Transverse colon (tissue), 4 donors: ENCODE measurements at places on chromosomes 2 and 18. TPM values are rescaled to one million over a fixed set of nuclear protein-coding genes. Genes with fewer than 3 reads are reported as not detected.
A peak's percentile ranks its signal among the peaks of the same experiment; 100 is the strongest.

DNA sequence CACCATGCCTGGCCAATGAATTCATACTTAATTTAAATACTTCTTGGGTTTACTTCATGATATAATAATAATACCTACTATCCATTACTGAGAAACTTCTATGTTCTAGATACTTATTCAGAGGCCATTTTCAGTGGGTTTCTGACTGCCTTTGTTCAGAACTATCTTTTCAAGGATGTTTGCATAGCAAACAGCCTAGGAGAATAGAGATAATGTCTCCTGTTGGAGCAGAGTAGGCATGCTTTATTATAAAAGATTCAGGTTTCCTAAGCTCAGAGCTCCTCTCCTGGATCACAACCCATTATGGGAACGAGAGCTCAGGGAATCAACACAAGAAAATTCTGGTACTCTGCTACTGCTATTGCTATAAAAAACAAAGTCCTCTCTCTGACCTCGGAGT, 11.1 kb downstream of the FASTKD1 start:
- DNase-seq, result no peak

GRCh38 chr2:229408356-229408755, 137.3 kb upstream of the PID1 start:
- DNase-seq, result peak; percentile 47

The CD302 gene
- 35.9 TPM for total RNA-seq

DNA sequence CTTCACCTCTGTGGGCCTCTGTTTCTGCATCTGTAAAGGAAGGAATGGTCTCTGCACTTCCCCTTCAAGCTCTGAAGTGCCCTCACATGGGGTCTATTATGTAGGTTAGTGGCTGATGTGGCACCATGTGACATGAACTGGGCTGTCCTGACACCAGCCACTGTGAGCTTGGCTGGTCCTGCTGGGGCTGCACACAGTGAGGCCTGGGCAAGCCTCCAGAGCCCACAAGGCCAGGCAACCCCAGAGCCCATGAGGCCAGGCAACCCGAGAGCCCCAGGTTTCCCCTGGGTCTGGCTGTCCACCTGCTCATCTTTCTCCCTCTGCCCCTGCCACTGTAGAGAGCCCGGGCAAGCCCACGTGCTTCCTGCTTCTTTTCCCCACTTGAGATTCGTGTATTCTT, 150.1 kb upstream of the SMAD2 start:
- DNase-seq, result no peak

The PTH2R gene
- total RNA-seq, result not detected

- DNase-seq, result peak; percentile 50
Measured at GRCh38 chr18:48222118-48222517, 187.1 kb downstream of the ZBTB7C start.

The CDK15 gene
- not detected for total RNA-seq

DNA sequence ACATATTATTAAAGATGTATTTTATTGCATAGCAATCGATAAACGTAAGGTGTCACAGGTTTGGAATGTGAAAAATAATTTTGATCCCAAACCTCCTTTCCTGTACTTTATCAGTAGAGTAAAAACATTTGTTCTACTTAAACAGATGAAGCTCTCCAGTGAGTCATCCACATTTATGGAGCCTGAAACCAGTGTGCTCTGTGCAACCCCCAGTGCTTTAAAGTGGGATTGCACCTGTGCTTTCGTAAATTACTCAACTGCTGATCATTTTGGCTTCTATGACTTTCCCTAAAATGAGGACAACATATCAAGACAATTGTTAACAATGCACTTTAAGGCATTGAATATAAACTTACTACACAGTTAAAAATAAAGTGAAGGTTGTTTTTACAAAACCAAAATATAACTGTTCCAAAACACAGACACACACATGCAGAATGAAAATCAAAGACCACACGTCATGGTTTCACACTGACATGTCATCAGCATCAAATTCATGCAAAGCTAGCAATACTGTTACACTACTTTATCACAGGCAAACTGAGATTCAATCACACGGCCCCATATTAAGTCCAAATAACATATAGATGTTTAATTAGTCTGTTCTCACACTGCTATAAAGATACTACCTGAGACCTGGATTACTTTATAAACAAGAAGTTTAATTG, 9.7 kb downstream of the TMEM18 start:
- DNase-seq, result no peak

GRCh38 chr2:24883946-24884345, 36.1 kb downstream of the ADCY3 start:
- DNase-seq, result no peak

The KCNK3 gene
- total RNA-seq, result 1.00 TPM

DNA sequence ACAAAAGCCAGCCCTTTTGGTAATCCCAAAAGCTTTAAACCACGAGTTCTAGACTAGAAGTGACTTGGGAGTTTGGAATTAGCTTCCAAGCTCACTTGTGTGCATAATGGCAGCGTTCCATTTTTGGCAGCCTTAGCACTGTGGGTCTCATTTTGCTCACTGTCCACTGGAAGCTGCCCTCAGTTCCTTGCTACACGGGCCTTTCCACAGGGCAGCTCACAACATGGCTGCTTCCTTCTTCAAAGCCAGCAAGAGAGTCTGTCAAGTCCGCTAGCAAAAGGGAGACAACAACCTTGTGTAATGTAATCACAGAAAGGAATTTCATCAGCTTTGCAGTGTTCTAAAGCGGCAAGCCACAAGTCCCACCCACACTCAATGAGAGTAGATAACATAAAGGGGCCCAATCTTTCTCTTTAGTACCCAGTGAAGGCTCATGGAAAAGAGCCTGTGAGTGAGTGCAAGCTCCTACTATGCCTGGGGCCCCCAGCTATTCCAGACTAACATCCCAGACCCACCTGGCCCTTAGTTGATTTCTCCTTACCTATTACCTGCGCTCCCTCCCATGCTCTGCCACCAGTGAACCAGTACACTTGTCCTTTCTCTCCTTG, 239.7 kb upstream of the FBXO11 start:
- no peak for DNase-seq

The STPG4 gene
- total RNA-seq, result 1.2 TPM

GRCh38 chr18:37619964-37620363, 54.4 kb upstream of the CELF4 start:
- DNase-seq, result no peak

- no peak for DNase-seq
Measured at GRCh38 chr18:65516209-65516608, 234.6 kb upstream of the CDH7 start.

The FAP gene
- total RNA-seq, result 1.4 TPM

GRCh38 chr2:196980473-196980872, 54.0 kb upstream of the PGAP1 start:
- DNase-seq, result no peak

The TMEM200C gene
- 1.00 TPM for total RNA-seq

GRCh38 chr2:96541398-96542152, 5.0 kb downstream of the ARID5A start:
- no peak for DNase-seq

DNA sequence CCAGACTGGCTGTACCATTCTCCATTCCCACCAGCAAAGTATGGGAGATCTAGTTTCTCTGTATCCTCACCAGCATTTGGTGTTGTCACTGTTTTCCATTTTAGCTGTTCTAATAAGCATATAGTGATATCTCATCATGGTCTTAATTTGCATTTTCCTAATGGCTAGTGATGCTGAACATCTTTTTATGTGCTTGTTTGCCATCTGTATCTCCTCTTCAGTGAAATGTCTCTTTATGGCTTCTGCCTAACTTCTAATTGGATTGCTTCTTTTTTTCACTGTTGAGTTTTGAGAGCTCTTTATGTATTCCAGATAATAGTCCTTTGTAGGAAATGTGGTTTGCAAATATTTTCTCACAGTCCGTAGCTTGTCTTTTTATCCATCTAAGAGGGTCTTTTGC, 18.9 kb upstream of the BIN1 start:
- no peak for DNase-seq

- DNase-seq, result no peak
Measured at GRCh38 chr2:4151521-4151920, 448.1 kb downstream of the DCDC2C start.

The CENPA gene
- total RNA-seq, result 1.1 TPM

The TGFA gene
- 47.5 TPM for total RNA-seq

DNA sequence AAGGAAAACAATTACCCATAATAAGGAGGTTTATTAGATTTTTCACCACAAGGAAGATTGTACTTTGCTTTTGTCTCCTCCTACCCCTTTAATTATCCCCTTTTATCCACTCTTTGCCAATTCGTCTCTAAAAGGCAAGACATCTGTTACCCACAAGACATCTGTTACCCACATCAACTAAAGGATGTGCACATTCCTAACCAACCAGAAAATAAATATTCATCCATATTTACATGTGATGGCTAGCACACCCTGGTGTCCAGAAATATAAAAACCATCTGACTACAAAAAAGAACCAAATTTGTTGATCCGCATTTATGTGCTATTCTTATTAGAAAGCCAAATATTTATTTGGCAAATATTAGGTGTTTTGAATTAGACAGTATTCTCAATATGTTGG, 35.7 kb downstream of the ACVR1C start:
- DNase-seq, result no peak

- no peak for DNase-seq
Measured at GRCh38 chr2:37721201-37721560, 49.7 kb upstream of the CDC42EP3 start.

The MPPE1 gene
- 52.8 TPM for total RNA-seq

- no peak for DNase-seq
Measured at GRCh38 chr2:11872247-11872947, 126.0 kb downstream of the LPIN1 start.

GRCh38 chr2:85865539-85866164, 23.1 kb downstream of the ST3GAL5 start:
- DNase-seq, result no peak

The REG1A gene
- not detected for total RNA-seq

- DNase-seq, result peak; percentile 54
Measured at GRCh38 chr2:235605312-235606003, 111.6 kb downstream of the AGAP1 start.

The TNFRSF11A gene
- total RNA-seq, result 59.9 TPM

- no peak for DNase-seq
Measured at GRCh38 chr18:36412778-36413177, 115.3 kb downstream of the FHOD3 start.

The ME2 gene
- total RNA-seq, result 30.8 TPM

GRCh38 chr2:197256021-197256420, 54.6 kb downstream of the ANKRD44 start:
- DNase-seq, result no peak

GRCh38 chr2:210562502-210563080, 6.2 kb downstream of the CPS1 start:
- no peak for DNase-seq

DNA sequence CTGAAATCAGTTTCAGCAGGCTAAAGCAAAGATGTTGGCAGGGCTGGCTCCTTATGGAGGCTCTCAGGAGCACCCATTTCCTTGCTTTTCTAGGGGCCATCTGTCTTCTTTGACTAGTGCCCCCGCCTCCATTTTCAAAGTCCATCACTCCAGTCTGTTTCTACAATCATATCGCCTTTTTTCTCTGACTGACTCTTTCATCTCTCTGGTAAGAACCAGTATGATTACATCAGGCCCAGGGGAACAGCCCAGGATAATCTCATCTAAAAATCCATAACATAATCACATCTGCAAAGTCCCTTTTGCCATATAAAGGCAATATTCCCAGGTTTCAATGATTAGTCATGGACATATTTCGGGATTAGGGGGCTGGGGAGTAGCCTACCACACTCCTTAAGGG, 57.0 kb downstream of the CUL3 start:
- no peak for DNase-seq

- no peak for DNase-seq
Measured at GRCh38 chr2:86787736-86788135, 3.0 kb downstream of the CD8A start.

- no peak for DNase-seq
Measured at GRCh38 chr18:43271593-43272432, 5.5 kb downstream of the SYT4 start.

GRCh38 chr2:200469708-200470211, 40.1 kb downstream of the KCTD18 start:
- DNase-seq, result peak; percentile 22

The CXCR4 gene
- total RNA-seq, result 12.8 TPM

The NTSR2 gene
- not detected for total RNA-seq

DNA sequence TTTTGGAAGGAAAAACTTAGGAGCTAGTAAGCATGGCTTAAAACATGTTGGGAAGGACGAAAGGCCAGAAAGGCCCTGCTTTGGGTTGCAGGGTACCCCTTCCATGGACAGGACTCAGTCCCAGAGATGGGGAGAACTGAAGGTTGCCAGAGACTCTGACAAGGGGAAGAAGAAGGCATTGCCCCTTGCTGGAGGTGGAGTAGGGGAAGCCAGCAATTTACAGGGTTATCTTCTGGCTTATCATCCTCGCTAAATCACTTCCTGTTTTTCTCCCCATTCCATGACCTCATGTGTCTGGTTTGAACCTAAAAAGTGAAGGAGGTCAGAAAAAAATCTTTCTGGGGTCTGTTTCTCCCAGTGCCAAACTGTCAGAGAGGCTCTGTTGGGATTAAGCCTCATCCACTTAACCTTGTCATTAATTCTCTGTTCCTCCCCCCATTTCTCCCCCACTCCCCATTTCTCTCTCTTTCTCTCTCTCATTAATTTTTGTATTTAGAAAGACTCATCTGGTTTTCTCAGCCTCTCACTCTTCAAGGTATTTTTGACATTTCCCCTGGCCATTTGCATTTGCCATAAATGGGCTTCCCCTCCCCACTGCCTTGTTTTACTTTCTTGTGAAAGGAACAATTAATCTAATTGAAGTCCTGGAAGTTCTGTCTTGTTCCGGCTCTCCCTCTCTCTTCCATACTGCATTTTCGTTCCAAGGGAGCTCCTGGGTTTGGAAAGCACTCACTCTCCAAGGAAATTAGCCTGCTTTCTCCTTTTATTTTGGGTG, 17.4 kb downstream of the NRP2 start:
- no peak for DNase-seq

DNA sequence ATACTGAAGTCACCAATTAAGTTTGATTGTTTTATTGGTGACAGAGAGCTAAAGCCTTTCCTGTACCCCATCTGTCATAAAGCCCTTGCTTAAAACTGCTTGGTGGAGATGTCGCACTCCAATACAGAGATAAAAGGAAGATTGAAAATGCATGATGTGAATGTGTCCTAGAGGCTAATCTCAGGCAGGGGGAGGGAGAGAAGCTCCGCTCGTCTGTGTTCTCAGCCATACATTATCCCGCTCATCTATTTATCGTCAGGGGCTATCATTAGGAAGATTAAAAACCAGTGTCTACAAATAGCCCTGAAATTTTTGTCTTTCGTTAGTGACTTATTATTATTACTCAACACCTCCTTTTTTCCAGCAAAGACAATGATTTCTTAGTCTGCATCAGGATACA, 110.3 kb downstream of the CMPK2 start:
- no peak for DNase-seq

- no peak for DNase-seq
Measured at GRCh38 chr2:44843641-44844310, 97.7 kb upstream of the SIX3 start.
